ENCODE measurements at places on chromosomes 2 and 18.

DNA sequence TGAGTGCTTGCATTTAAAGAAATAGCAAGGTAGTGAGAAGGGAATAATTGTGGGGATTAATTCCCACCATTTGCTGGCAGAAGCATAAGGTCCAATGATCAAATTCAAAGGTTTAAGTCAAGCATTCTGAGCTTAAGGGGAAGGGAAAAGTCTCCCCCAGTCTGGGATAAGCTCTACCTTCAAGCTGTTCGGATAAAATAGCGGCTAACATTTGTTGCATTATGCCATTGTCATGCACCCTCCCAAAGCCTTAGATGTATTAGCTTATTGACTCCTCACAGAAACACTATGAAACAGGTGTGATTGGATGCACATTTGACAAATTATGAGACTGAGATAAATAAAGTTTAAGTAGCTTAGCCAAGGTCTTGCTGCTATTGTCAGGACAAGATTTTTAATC is 52.2 kb upstream of the TGIF1 start:
- DNase-seq: no peak

GRCh38 chr18:26547646-26548414 is 523 bp downstream of the KCTD1 start:
- DNase-seq: peak; percentile 28

- no peak for DNase-seq
Measured at GRCh38 chr18:55354795-55355194, 233.2 kb downstream of the TCF4 start.

DNA sequence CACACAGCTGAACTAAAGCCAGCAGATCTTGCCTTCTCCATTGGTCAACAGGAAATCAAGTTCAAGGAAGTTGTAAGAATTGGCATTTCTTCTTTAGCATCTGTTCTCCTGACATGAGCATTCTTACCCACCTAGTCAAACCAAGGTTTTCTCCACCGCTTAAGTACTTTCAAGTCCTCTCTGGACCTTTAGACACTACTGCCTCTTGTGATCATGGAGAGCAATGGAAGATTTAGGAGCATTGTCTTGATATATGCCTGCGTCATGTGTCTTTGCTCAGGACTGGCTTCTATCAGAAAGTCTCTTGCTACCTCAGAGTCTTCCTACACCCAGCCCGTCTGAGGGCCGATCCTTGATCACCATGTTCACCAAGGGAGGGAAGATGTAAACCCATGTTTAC is 262.2 kb downstream of the PHLPP1 start:
- DNase-seq: no peak

DNA sequence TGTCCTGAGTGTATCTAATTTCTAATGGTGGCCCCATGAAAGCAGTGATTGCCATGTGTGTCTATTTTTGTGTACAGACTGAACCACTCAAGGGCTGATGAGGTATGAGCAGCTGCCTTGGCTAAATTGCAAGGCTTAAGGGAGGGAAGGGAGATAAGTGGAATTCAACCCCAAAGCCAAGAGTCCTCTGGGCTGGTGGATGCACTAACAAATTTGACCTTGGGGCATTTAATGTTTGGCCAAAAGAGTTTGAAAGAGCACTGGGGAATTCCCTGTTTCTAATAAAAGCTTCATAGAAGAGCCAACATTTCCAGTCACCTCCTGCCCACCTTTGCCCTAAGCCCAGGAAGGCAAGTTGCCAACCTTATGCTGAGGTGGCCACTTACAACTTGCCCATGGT is 172.1 kb downstream of the SETBP1 start:
- no peak for DNase-seq

- no peak for DNase-seq
Measured at GRCh38 chr2:241567776-241568175, 9.2 kb downstream of the BOK start.

- DNase-seq: no peak
Measured at GRCh38 chr18:50284255-50284885, 3.0 kb upstream of the MBD1 start.

GRCh38 chr2:164510895-164511294 is 110.4 kb downstream of the GRB14 start:
- DNase-seq: no peak

DNA sequence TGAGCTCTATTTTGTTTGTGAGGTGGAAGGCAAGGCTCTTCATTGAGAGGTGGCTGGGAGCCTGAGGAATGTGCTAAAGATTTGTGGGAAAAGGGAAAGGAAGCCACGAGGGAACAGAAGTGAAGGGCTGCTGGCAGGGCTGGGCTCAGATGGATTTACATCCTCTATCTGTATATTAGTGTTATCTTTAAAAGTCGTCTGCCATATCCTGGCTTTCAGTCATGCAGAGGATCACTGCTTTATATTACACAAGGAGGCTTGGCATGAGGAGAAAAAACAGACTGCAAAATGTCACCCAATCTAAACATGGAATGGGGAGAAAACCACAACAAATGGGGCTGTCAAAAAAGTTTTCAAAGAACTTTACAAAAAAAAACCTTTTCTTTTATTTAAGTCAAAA is 434.4 kb downstream of the HRH4 start:
- no peak for DNase-seq

DNA sequence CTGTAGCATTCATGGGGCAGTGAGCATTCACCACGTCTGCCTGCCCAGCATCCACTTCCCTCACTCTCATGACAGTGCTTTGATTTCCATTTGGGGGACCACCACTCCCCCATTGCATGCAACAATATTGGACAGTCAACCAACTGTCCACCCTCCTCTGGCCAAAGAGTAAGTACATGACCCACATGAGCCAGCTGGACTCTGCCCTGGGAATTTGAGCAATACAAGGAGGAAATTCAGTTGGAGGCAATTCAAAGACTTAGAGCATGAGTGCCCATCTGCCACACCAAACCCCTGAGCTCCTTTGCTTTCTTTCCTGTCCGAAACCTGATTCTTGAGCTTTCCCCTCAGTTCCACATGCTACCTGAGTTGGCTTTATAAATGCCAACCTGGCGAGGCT is 41.7 kb upstream of the PNO1 start:
- no peak for DNase-seq

- DNase-seq: no peak
Measured at GRCh38 chr2:47299555-47299954, 103.4 kb upstream of the MSH2 start.

DNA sequence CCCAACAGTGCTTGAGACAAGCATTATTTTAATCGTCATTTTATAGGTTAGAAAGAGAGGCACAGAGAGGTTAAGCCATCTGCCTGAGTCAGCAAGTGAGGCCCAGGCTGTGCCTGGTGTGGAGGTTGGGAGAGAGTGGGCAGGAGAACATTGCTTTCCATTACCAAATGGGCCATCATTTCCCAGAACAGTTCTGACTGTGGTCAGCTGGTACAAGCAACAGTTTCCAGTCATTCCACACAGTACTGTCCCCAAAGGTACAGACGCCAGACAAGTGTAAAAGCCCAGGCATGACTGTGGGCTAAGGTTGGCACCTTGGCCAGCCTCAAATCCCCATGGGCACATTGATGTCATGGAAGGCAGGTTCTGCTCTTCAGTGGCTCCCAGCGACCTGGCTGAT is 98.2 kb upstream of the LCLAT1 start:
- DNase-seq: no peak

DNA sequence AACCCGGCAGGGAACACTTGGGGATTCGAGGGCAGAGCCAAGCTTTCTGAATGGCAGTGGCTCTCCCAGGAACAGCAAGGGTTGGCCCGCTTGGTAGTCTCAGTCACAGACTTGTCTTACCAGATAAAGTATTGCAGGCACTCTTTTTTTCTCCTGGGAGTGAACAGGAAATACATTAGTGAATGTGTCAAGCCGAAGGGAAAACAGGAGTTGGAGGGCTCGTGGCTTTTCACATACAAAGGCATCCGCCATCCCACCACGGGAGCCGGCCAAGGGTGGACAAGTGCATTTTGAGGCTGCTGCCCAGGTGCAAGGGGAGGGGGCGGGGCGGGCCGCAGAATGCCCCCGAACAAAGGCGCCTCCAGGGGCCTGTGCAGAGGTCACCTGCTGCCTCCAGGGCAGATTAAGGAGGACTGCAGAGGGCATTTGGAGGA is 163.3 kb upstream of the SIX3 start:
- DNase-seq: no peak

DNA sequence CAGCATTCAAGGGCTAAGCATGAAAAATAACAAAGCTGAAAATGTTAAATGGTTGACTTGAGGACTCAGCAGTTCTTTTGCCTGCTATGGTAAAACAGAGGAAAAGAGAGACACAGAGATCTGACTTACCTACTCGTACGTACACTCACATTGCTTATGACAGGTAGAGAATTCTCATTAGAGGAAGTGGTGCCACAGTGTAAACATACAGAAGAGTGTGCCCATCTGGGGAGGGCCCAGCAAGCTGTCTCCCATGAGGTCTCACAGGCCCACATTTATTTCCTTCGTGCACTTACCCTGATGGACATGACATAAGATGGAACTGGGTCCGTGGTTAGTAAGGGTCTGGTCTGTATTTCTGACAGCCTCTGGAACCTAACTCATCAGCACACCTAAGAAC is 729.1 kb downstream of the BCL11A start:
- no peak for DNase-seq

- no peak for DNase-seq
Measured at GRCh38 chr2:178913049-178913441, 105.8 kb upstream of the TTN start.

DNA sequence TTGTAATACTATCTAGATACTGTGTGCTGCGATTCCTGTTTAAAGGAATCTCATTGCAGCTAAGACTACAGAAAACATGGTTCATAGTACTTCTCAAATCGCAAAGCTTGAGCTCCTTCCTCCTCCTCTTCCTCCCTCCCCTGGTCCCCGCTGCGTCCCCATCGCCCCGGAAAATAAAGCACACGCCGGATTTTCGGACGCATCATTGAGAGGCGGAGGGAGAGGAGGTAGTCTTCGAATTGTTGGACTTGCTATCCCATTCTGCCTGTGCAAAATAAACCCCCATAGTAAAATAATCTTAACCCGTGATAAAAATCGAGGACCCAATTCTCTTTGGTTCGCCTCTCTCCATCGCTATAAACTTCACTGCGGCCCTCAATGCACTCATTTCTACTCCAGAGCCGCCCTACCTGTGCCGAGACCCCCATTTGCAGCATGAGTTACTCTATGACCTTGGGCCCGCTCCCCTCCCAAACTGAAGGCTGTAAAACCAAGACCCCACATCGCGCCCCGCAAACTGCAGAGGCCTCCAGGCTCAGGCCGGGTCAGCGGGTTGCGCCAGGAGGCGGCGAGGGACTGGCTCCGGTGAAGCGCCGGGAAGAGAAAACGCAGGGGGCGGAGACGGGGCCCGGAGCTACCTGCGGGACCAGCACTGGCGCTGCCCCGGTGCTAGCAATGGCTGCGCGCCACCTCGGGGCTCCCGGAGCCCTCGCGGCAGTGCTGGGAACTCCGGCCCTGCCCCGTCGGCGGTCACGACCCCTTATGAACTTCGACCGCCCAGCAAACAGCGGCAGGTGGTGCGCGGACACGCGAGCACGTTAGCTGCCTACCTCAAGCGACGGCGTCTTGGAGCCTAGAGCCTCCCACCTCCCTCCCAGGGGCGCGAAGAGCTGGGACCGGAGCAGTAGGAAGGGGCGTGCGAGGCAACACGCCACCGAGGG is 649 bp downstream of the ESCO1 start:
- DNase-seq: no peak

- no peak for DNase-seq
Measured at GRCh38 chr2:1929001-1929400, 184.7 kb upstream of the PXDN start.

- no peak for DNase-seq
Measured at GRCh38 chr2:175432021-175432420, 250.5 kb upstream of the ATP5MC3 start.

DNA sequence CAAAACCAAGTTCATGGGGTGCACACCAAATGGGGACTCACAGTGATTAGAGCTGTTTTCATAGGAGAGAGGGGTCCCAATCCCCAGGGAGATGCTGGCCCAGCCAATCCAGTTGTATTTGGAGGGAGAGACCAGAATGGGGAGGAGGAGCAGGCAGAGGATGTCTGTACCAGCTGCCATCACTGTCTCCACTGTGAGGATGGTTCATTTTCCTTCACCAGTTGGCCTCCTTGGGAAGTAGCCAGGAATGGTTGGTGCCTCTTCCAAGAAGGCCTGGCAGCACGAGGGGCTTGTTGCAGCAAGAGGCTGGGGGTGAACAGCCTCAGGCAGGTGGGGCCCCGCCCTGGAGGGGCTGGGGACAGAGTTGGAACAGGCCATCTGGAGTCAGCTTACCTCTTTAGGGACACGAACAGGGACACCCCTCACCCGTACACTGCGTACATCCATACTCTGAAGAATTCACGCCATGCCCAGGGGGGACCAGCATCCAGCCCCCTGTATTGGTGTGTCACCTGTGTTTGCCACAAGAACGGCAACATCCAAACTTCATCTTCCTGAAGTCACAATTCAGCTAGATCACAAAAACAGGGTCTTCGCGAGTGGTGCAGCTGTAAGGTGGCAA is 161.7 kb upstream of the ZNF236 start:
- no peak for DNase-seq

DNA sequence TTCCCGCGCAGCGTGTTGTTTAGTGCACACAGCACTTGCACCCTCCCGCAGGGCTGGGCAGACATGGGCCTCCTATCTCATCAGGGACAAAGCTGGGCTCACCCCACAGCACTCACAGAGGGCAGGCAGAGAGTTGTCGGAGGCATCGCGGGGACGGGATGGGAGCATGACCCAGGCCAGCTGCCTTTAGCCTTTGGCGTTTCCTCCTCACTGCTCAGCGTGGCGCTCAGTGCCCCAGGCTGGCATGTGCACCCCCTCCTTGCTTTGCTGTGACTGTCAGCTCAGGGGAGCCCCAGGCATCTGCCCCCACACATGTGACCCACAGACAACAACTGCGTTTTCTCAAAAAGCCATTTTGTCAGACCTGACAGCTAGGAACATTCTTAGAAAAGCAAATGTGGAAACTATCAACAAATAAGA is 101.1 kb downstream of the RNF144A start:
- no peak for DNase-seq

- DNase-seq: peak; percentile 23
Measured at GRCh38 chr2:171529914-171530313, 7.6 kb downstream of the CYBRD1 start.

DNA sequence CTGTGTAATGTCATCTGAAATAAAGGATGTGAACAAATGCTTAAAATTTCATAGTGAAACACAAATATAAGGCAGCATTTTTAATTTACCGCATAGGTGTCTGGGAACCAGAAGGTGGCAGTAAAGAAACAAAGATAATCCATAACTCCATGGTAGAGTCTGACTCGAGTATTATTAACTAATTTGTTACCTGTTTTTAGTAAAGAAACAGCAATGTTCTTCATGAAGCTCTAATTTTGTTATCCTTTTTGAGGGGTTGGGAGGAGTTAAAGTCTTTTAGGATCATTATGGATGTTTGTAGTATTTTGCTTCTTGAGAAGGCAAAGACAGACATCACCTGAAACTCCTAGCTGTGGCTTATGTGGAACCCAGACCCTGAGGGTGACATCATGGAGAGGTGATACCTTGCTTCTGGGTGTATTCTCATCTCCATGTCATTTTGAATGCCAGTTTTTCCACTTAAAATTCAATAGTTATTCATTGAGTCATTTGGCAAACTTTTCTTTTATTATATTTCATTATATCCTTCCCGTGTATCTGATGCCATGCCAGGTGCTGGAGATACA is 286.2 kb upstream of the EPAS1 start:
- DNase-seq: no peak

GRCh38 chr2:127125821-127126220 is 18.9 kb upstream of the BIN1 start:
- no peak for DNase-seq

Data from activated CD4-positive, alpha-beta T cell treated with anti-CD3 and anti-CD28 coated beads for 24 hours (primary cell).